Karpas-422 (cell line): ENCODE measurements at places on chromosomes 11 and 22.

DNA sequence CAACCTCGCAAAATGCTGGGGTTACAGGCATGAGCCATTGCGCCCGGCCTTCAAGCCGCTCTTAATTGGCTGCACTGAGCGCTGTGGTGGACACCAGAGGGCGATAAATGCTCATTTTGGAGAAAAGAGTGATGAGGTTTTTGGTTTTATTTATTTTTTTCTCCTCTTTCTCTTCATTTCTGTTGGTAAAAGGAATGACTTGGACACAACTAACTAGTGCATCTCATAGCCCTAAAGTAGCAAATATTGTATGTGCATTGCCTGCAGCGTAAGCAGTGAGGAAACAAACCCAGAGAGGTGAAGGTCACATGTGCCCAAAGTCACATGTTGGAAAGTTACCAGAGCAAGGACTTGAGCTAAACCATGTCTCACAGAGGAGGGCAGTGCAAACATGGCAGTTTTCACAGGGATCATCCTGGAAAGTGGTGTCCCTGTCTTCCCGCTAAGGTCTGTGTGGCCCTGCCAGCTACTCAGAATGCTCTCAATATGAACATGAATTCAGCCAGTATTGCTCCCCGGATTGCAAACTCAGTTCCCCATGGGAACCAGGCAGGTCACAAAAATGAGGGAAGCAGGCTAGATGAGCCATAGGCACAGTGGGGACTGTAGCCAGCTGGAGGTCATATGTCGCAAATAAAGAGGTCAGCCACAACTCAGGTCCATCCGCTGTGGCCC, 8.6 kb upstream of the CD82 start:
- peak; percentile 88 for DNase-seq

DNA sequence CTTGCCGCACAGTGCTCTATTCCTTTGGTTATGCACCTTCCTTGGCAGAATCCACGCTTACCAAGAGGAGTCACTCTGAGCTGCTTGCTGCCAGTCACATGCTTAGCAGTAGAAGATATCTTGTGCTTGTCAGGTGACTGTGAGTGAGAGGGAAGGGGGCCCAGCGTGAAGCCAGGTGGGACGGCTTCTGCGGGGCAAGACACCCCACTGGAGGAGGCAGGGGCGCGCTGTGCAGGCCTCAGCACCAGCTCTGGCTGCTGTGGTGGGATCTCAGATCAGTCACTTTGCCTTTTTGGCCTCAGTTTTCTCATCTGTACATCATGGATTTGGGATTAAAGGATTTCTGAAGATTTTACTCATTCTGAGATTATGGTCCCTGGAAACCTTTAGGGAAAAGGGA, 63.9 kb upstream of the B3GAT1 start:
- DNase-seq = no peak

DNA sequence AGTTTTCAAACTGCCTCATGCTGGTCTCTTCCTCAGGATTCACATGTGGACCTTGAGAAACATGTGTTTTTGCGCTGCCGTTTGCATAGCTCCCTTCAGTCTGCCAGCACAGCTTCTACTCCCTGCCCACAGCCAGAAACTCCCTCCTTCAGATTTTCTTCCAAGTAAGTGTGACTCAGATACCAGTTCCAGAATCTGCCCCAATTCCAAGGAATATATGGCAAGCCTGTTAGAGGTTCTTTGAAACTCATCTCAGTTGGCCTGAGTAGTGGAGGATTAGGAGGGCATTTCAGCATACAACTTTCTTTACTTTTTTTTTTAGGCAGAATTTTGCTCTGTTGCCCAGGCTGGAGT, 67.1 kb downstream of the SNX19 start:
- DNase-seq = no peak

DNA sequence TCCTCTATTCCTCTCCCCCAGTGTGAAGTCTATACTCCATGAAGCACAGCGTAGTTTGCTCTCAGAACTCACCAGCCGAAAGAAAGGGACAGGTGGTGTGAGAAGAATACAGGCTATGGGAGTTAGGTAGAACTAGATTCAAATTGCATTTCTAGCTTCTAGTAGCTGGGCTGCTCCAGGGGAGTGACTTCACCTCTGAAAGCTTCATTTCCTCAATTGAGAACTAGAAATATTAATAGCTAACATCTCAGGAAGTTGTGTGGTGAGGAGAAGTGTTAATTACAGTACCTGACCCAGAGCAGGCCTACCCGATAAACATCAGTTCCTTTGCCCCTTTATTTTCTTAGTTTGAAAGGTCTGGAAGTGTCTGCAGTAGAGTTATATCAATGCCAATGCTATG, 484.7 kb upstream of the TENM4 start:
- no peak for DNase-seq

- DNase-seq = no peak
Measured at GRCh38 chr11:118120793-118121192, 31.8 kb downstream of the SCN4B start.

GRCh38 chr11:104764710-104765045, 133.6 kb downstream of the CASP12 start:
- no peak for DNase-seq
